ENCODE measurements at places on chromosomes 16 and 17.

- DNase-seq: no peak
Measured at GRCh38 chr16:89829630-89830437, 1.6 kb downstream of the SPIRE2 start.

DNA sequence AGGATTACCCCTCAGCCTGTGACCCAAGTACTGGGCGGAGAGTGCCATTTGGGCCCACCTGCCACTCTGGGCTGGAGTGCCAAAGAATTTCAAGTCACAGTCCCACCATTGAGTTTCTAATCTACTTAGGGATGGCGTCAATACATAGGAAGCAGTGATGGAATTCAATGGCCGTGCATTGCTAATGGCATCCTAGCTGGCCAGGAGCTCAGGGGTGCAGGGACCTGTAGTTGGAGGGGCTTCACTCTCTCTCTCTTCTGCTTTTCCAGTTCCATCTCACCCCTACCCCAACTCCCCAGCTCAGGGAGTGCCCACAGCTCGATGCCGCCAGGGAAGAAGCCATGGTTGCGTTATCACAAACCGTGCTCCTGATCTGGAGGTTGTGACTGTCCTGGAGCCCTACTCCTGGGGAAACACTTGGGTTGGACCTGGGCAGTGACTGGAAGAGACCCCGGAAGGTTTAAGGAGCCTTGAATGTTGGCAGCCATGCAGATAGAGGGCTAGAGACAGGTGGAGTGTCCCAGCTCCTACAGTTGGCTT is 2.4 kb downstream of the MMP15 start:
- no peak for DNase-seq

- no peak for DNase-seq
Measured at GRCh38 chr17:73690676-73691075, 46.4 kb upstream of the SDK2 start.

GRCh38 chr16:13936596-13937081 is 16.7 kb downstream of the ERCC4 start:
- no peak for DNase-seq
